Activated naive CD4-positive, alpha-beta T cell treated with anti-CD3 and anti-CD28 coated beads, Interleukin-2, amount 10 ng/mL, durations not matched to agents 7 days and 5 days (primary cell): ENCODE measurements at places on chromosomes 5 and 9.
A peak's percentile ranks its signal among the peaks of the same experiment; 100 is the strongest.

- DNase-seq, result no peak
Observed at GRCh38 chr9:95778957-95779356, 96.5 kb upstream of the ERCC6L2 start.

DNA sequence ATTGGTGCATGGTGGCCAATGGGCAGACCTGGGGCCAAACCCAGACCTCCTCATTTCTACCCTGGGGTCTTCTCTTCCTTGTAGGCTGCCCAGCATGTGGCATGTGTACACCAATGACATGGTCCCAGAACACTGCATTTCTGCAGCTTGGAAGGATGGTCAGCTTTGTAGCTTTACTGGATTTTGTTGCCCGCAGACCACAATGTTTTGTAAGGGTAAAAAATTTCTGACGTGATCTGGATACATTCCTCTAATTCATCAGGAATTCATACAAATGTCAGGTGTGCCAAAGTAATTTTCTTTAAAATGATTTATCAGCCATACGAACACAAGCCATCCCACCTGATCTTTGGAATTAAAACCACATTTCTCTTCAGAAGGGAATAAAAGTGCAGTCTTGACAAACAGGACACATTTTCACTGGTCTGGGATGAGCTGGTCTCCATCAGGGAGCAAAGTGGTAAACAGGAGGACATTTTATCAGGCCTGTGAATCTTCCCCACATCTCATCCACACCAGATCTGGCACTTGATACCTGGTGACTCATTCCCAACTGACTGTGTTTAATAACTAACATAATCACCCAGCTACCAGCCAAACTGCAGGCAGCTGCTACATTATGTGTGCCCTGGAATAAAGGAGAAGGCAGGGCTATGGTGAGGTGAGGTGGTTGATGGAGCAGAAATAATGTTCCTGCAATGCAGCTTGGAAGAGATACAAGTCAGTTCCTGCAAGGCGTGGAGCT, 103.9 kb downstream of the SPOCK1 start:
- no peak for DNase-seq

DNA sequence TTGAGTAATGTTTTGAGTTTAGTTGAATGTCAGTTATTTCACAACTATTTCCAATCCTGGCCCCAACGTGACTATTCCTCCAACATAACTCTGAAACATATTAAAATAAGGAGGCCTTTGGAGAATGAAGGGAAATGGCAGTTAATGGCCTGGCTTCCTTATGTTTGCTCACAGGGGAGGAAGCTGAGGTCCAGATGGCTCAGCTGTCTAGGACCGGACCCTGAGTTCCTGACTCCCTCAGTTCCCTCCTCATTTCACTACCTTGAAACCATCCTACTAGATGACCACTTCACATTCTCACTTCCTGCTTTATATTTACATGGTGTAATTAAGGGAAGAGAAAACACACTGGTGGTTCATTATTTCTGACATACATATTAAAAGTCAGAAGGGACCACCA, 6.6 kb downstream of the OTULINL start:
- no peak for DNase-seq

GRCh38 chr5:36874465-36874864, 2.1 kb upstream of the NIPBL start:
- no peak for DNase-seq

DNA sequence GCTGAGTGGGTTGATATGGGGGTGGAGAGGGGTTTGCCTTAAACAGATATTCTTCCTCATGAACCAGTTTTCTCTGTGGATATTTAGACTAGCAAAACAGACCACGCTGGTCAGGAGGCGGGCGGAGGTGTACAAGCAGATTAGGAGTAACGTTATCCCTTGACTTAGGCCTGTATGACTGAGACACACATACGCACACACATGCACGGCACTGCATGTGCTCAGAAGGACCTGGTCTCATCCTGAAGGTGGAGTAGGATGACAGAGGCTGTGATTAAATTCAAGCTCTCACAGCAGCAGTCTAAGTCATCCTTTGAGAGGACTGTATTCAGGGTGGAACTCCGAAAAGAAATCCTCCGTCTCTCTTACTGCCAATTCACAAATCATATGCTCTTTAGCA, 209.7 kb downstream of the DIRAS2 start:
- no peak for DNase-seq

GRCh38 chr5:157900644-157901043, 41.7 kb upstream of the CLINT1 start:
- DNase-seq, result no peak

GRCh38 chr9:122029898-122030297, 63.2 kb downstream of the TTLL11 start:
- DNase-seq, result no peak

DNA sequence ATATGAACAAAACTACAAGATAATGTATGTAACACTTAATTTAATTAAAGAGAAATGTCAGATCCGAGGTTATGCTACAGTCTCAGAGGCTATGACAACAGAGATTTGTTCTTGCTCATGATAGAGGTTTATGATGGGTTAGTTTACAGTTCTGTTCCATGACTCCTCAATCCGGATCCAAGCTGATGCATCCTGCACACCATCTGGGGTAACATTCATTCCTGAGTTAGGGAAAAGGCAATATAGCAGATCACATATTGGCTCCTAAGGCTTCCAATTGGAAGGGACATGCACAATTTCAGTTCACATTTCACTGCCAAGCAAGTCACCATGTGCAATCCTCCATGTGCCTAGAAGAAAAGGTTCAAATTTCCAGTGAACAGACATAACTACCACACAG, 40.4 kb downstream of the ABLIM3 start:
- no peak for DNase-seq

DNA sequence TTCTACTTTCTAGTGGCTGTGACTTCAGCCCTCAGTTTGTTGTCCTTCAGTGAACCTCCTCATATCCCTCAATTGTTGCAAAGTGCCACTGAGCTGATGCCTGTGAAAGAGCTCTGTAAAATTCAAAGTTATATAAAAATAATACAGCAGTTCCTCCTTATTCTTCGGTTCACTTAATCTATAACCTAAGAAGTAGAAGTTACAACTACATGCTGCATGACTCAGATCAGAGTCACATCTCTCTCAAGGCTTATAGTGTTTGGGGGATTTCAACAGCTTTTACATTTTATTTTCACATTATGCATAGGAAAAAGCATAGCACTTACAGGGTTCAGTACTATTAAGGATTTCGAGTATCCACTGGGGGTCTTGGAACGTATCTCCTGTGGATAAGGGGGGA, 25.1 kb upstream of the GCNT1 start:
- DNase-seq, result no peak

- DNase-seq, result no peak
Observed at GRCh38 chr5:147701468-147701867, 81.1 kb downstream of the JAKMIP2 start.

- DNase-seq, result no peak
Observed at GRCh38 chr5:96297867-96298266, 135.2 kb downstream of the PCSK1 start.

GRCh38 chr9:2720179-2720654, 2.9 kb downstream of the KCNV2 start:
- no peak for DNase-seq

- no peak for DNase-seq
Observed at GRCh38 chr5:116571568-116572349, 2.9 kb downstream of the SEMA6A start.

GRCh38 chr9:72843520-72844439, 109.1 kb downstream of the ALDH1A1 start:
- DNase-seq, result no peak

GRCh38 chr5:58299256-58299655, 160.6 kb downstream of the PLK2 start:
- no peak for DNase-seq

DNA sequence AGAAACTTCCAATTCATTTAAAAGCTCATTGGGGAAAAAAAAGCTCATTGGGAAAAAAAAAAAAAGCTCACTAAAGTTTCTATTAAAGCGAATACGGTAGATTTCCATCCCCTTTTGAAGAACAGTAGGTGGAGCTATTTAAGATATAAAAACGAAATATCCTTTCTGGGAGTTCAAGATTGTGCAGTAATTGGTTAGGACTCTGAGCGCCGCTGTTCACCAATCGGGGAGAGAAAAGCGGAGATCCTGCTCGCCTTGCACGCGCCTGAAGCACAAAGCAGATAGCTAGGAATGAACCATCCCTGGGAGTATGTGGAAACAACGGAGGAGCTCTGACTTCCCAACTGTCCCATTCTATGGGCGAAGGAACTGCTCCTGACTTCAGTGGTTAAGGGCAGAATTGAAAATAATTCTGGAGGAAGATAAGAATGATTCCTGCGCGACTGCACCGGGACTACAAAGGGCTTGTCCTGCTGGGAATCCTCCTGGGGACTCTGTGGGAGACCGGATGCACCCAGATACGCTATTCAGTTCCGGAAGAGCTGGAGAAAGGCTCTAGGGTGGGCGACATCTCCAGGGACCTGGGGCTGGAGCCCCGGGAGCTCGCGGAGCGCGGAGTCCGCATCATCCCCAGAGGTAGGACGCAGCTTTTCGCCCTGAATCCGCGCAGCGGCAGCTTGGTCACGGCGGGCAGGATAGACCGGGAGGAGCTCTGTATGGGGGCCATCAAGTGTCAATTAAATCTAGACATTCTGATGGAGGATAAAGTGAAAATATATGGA, at the start of gene PCDHGA12:
Gene PCDHGA12 (plus strand): TSS at position 176 of the 782 bp plus-strand sequence. CDS start 253 bp downstream, at position 429.
- peak; percentile 36 for DNase-seq
